Amniotic stem cell (primary cell): ENCODE measurements at places on chromosomes 3 and 15.
A peak's percentile ranks its signal among the peaks of the same experiment; 100 is the strongest.

DNA sequence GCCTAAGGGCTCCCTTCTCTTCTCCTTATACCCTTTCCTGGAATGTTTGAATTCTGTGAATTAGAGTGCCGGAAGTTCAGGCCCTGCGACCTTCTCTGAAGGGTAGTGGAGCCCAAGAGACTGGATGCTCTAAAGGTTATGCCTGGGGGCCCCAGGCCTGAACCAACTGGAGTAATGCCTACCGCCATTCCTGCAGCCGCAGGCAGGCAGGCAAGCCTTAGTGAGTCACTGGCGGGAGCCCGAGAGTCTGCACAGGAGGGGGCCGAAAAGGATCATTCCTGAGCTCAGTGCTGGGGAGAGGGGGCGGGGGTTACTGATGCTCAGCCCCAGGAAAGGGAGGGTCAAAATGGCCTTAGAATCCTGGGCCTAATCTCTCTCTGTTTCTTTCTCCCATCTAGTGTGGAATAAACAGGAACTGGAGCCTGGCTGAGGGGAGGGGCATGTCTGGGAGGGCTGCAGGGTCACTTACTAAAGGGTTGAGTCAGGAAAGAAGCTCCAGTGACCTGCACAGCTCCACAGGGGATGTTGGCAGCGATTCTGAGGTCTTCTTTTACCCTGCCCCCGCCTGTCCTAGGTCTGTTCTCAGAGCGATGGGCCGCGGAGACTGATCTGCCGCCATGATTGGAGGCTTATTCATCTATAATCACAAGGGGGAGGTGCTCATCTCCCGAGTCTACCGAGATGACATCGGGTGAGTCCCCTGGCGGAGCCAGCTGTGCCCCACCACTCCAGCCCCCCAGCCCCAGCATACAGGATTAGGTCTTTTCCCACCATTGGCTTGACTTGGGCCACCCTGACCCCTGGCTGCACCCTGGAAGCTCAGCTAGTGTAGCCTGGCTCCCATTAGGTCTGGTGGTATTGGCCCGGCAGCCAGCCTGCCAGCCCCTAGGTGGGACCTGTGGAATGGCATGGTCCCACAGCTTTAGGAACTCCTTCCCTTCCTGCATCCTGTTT is 2.0 kb downstream of the AP2M1 start:
- peak; percentile 94 for DNase-seq

GRCh38 chr15:73677146-73677607 is 7.0 kb upstream of the CD276 start:
- DNase-seq: peak; percentile 15

- no peak for DNase-seq
Observed at GRCh38 chr3:136149667-136150066, 46.5 kb downstream of the MSL2 start.

- no peak for DNase-seq
Observed at GRCh38 chr15:62241135-62241770, 76.2 kb upstream of the C2CD4B start.

GRCh38 chr15:66713843-66714508 is 11.9 kb downstream of the SMAD6 start:
- no peak for DNase-seq

GRCh38 chr3:66298591-66298990 is 77.8 kb downstream of the SLC25A26 start:
- no peak for DNase-seq
